ENCODE measurements at places on chromosomes 4 and X.
A peak's percentile ranks its signal among the peaks of the same experiment; 100 is the strongest.

DNA sequence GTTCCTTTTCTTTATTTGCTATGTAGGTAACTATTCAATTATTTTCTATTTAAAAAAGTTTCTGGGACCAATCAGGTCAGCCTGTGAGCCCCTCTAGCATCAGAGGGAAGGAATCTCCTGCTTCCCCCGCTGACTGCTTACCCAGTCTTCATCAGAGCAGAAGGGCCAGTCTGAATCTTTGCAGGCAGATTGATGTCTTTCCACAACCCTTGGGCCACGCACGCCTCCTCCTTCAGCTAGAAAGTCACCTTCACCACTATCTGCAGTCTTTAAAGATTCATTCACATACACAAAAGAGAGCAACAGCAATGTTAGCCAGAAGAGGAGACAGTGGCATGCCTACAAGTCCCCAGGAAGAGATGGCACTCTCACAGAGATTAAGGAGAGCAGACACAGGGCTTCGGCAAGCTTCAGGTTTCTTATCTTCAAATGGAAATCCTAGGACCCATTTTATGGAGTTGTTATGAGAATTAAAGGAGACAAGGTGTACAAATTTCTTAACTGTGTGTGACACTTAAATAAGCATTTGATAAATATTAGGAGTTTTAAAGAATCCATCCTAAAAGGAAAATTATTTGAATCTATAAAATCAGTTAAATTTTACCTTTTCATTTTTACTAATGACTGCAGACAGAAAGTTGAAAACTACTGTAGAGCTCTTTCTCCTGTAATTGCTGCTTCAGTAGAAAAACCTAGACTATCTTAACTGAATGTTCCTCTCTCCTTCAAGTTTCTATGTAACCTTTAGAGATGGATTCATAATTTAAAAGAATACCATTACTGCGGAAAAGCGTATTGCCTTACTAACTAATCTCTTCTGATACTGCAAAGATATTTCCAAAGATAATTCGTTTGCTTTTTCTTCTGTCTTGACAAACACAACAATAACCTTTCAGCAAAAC lies 995 bp downstream of the FGA start:
- no peak for DNase-seq

- no peak for DNase-seq
Observed at GRCh38 chrX:31070057-31070468, 1.8 kb downstream of the FTHL17 start.

GRCh38 chr4:23923840-23924239 lies 34.0 kb upstream of the PPARGC1A start:
- DNase-seq, result no peak

- no peak for DNase-seq
Observed at GRCh38 chr4:15352524-15352923, 75.3 kb upstream of the C1QTNF7 start.

DNA sequence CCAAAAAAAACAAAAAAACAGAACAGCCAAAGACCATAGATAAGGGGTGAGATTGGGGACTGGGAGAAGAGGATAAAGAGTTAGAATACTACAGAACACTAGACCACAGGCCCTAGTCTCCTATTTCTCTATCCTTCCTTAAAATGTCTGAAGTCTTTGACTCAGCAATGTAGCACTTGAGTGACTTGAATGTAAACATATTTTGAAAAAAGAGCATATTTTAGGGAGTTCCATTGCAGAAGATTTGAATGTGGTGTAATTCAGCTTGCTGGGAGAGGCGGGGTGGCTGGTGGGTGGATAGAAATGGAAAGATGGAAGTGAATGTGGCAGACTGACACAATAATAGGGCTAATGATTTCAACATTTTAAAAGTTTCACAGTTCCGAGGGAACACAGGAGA lies 144.9 kb downstream of the CHIC2 start:
- DNase-seq, result no peak

DNA sequence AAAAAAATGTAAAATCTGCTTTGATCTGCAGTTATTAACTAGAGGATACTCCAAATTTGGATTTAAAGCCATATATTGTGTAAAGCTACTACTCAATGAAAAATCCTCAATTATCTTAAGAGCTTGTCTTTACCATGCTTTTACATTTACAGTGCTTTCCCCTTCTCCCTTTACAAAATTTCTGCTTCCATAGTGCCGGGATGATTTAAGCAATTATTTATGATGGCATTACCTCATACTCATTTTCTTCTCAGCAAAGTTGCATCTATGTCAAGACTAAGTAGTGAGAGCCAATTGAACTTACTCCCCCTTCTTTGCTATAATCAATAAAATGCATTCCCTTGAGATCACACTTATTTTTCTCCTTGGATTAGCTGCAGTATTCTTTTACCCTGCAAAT lies 505.4 kb upstream of the AGA start:
- no peak for DNase-seq

- DNase-seq, result no peak
Observed at GRCh38 chr4:52889354-52889753, 27.2 kb downstream of the RASL11B start.

DNA sequence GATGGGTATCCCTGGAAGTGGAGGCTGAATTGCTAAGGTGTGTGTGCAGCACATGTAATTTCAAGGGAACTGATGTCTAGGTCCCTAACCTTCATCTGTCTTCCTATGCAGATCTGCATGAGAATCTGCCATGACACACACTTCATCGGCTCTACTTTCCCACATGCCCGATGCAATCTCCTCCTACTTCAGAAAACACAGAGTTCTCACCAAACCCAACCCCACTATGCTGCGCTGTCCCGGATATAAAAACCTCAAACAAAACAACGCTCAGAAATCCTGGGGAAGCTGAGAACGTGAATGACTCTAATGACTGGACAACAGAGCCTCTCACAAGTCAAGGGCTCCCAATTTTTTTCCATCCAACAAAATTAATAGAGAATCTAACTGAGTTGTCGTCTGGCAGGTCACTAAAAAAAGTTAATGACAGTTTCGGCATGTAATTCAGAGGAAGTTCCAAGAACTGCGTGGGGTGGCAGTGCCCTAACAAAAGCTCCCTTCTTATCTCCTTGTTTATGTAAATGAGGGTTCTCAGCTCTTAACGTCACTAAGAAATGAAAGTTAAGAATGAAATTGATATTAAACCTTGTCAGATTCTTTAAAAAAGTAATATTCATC lies 39.0 kb downstream of the STX18 start:
- no peak for DNase-seq

DNA sequence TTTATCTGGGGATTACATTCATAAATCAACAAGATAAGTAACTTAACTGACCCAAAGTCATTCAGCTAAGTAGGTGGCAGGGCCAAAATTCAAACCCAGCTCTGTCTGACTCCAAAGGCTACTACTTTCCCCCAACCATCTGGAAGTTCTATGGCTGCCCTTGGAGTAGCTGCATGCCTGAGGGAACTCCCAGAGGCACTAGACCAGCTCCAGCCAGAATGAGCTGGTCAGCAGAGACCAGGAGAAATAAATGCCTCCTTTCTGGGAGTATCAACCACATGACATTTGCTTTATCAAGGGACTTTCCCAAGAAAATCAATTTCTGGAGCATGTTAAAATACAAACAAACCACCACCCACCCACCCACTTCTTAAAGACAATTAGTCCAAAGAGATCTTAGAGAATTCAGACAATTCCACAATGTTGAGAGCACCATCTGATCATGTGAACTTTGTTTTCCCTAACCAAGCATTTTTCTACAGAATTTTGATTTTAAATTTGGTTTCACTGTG lies 180.5 kb downstream of the EFHC2 start:
- DNase-seq, result no peak

GRCh38 chrX:74420196-74421035 lies 877 bp upstream of the SLC16A2 start:
- no peak for DNase-seq

- no peak for DNase-seq
Observed at GRCh38 chr4:145602129-145602760, 16.9 kb upstream of the MMAA start.

GRCh38 chrX:12817528-12817927 lies 26.3 kb downstream of the PRPS2 start:
- DNase-seq, result no peak

DNA sequence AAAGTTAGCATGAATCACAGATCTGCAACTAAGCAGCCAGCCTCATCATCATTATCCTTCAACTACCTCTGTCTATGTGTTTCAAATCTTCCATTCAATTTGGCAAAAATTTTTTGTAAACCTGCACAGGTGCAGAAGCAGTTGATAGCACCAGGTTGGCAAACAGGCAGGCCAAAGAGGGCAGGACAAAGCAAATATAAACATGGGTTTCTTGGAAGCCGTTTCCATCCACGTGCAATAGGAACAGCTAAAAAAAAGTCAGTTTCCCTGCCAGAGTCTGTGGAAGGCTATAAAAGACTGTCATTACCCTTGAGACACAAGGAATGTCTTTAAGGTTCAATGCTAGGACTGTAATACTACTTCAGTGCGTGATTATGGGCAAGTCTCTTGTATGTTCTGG lies 253.2 kb downstream of the PDHA2 start:
- peak; percentile 8 for DNase-seq

DNA sequence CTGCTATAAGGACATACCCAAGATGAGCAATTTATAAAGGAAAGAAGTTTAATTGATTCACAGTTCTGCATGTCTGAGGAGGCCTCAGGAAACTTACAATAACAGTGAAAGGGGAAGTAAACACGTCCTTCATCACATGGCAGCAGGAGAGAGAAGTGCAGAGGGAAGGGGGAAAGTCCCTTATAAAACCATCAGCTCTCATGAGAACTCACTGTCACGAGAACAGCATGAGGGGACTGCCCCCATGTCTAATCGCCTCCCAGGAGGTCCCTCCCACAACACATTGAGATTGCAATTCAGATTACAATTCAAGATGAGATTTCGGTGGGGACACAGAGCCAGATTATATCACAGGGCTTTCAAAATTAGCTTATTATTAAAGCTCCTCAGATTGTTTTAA lies 209.5 kb upstream of the PPP3CA start:
- no peak for DNase-seq

GRCh38 chr4:103046416-103047290 lies 27.1 kb upstream of the SLC9B1 start:
- DNase-seq, result no peak

GRCh38 chrX:55640854-55641253 lies 17.7 kb downstream of the FOXR2 start:
- DNase-seq, result no peak

DNA sequence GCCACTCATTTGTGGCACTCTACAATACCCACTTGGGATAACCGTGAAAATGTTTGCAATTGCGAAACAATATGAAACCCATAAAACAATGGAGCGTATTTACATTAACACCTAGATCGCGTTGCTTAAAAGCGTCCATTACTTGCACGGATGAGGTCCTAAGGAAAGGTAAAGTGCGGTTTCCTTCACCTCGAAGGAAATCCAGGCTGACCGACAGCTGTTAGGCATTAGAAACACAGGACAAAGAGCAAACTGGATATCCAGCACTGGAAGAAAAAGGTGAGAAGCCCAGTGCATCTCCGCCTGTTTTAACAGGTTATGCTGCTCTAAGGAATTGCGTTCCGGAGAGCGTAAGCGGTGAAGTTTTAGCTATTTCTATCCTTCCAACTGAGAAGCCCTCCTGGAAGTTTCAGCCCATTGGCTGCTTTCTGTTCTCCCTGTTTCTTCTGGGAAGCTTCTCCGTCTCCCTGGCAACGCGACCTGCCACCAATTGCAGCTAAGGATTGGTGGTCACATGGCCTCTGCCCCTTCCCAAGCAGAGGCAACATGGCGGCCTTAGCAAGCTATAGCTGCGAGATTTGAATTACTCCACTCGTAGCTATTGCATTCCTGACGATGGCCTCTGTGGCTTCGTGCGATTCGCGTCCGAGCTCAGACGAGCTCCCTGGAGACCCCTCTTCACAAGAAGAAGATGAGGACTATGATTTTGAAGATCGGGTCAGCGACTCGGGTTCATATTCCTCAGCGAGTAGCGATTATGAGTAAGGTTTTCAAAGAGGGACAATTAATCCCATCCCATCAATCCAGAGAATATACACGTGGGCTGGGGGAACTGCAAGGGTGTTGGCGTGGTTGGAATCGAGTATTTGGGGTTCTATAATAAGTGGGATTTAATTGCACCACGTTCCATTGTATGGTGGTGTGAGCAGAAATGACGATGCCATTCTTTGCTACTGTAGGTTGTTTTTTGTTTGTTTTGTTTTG lies at the start of gene INTU:
Gene INTU (plus strand): TSS at position 538 of the 984 bp plus-strand sequence. CDS start 78 bp downstream, at position 616.
- DNase-seq, result no peak

GRCh38 chr4:180525523-180526077 lies 1717.6 kb upstream of the TENM3 start:
- no peak for DNase-seq

- no peak for DNase-seq
Observed at GRCh38 chr4:34039766-34040165, 2204.5 kb downstream of the ARAP2 start.

DNA sequence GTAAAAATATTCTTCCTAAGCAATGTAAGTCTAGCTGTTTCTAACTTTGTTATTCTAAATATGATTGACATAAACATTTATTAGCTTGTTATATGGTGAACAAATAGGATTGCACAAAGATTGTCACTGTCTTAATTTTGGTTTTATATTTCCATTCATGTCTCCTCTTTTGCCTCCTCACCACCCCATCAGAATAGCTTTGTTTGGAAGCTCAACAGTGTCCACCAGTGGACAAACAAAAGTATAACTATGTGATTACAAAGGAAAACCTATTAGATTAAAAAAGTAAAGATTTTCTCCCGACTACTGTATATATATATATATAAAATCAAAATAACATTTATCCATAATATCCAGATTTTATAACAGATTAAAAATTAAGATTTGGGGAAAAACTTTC lies 468.2 kb downstream of the ZIC3 start:
- DNase-seq, result peak; percentile 43

All from NCI-H774 (cell line).